Activated T-helper 1 cell treated with anti-CD3 and anti-CD28 coated beads, Interleukin-12 subunit alpha, Interleukin-12 subunit beta, Interleukin-2, Interleukin-4 antibody, amounts not matched to agents 30 ng/mL and 10 ng/mL and 1 ng/mL, durations not matched to agents 14 hours and 24 hours and 36 hours (primary cell): ENCODE measurements at places on chromosomes 6 and 20. TPM values are rescaled to one million over a fixed set of nuclear protein-coding genes. Genes with fewer than 3 reads are reported as not detected.
A peak's percentile ranks its signal among the peaks of the same experiment; 100 is the strongest.

The WFDC10B gene
- total RNA-seq = not detected in 2 replicates

The VSX1 gene
- not detected in 2 replicates for total RNA-seq

The PRND gene
- total RNA-seq = not detected in 2 replicates

GRCh38 chr6:154969796-154970195, 25.3 kb upstream of the TIAM2 start:
- no peak for DNase-seq

- DNase-seq = no peak
Measured at GRCh38 chr6:124356811-124357210, 553.1 kb downstream of the NKAIN2 start.

DNA sequence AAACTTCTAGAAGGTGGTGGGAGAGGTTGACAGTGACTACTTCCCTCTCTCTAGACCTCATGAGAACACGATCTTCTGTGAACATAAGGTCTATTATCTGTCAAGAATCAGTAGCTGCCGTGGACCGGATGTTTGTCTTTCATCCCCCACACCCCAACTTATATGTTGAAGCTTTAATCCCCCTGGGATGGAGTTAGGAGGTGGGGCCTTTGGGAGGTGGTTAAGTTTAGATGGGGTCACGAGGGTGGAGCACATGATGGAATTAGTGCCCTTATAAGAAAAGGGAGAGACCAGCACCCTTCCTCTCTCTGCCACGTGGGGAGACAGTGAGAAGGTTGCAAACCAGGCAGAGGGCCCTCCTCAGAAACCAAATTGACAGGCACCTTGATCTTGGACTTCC, 409.1 kb downstream of the QKI start:
- DNase-seq = no peak

The LY86 gene
- total RNA-seq = 1.1 and 1.2 TPM in 2 replicates

- DNase-seq = no peak
Measured at GRCh38 chr20:15287329-15287728, 949.9 kb upstream of the FLRT3 start.

- no peak for DNase-seq
Measured at GRCh38 chr6:6747371-6747770, 158.9 kb downstream of the LY86 start.

GRCh38 chr6:29011276-29011734, 6.2 kb upstream of the ZNF311 start:
- DNase-seq = peak; percentile 50

The UBE2C gene
- 114 and 118 TPM in 2 replicates for total RNA-seq

The NEDD9 gene
- 53.2 and 62.1 TPM in 2 replicates for total RNA-seq

The FNDC11 gene
- 0.15 and 0.26 TPM in 2 replicates for total RNA-seq

The MYMX gene
- total RNA-seq = not detected in 2 replicates

The COQ3 gene
- total RNA-seq = 13.5 and 16.7 TPM in 2 replicates

- DNase-seq = no peak
Measured at GRCh38 chr20:51346686-51347485, 195.6 kb downstream of the NFATC2 start.

DNA sequence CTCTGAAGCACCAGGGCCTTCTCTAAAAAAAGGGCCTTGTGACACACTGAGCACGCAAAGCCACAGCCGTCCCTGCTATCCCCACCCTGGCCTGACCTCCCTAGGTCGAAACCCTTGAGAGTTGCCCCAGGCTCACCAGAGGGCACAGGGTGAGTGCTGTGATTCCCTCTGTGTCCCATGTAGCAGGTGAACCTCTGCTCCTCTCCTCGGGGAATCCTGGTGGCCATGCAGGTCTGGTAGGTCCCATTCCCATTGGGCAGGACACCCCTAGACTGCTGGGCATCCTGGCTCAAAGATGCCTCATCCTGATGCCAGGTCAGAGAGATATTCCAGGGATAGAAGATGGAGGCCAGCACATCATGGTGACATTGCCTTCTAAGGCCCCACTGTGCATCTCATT, 20.9 kb downstream of the HLA-F start:
- no peak for DNase-seq

- no peak for DNase-seq
Measured at GRCh38 chr6:49766762-49767161, 20.3 kb downstream of the PGK2 start.

GRCh38 chr6:39228111-39228971, 934 bp downstream of the KCNK5 start:
- DNase-seq = no peak

- no peak for DNase-seq
Measured at GRCh38 chr20:53385941-53386767, 207.5 kb downstream of the ZNF217 start.

The SLC26A8 gene
- total RNA-seq = not detected in 2 replicates

DNA sequence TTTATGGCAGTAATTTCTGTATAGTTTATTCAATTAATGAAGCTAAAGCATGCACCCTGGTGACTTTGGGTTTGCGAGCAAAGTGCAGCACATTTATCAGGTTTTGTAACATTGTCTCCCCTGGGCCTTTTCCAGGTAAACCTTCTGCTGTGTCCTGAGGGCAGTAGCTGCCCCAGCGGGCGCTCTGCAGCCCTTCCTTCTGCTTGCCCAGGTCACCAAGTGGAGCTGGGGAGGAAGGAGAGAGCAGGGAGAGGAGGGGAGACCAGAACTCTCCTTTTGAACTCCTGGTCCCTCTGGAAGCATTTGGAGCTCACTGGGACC, 145.6 kb downstream of the DLL1 start:
- DNase-seq = no peak

The TSPO2 gene
- not detected in 2 replicates for total RNA-seq
